ENCODE measurements at places on chromosomes 4 and X.

DNA sequence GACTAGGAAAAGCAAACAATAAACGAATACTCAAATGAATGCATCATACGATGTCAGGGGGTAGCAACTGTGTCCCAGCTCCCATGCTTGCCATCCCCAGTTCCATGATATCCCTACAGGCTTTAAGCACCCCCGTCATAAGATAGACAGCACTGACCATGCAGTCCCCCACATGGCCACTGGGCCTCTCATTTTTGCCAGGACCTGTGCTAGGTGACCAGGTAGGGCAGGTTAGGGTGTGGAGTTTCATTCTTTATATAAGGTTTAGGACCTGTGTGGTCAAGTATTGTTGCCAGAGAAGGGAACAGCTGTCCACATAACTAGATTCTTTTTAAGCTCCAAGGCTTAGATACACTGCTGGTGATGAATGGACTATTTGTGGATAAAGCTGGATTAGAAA is 9.7 kb downstream of the PPEF2 start:
- no peak for DNase-seq

GRCh38 chrX:111568354-111568753 is 56.9 kb downstream of the SERTM2 start:
- DNase-seq, result no peak

GRCh38 chr4:65865489-65865888 is 195.2 kb upstream of the EPHA5 start:
- DNase-seq, result no peak

DNA sequence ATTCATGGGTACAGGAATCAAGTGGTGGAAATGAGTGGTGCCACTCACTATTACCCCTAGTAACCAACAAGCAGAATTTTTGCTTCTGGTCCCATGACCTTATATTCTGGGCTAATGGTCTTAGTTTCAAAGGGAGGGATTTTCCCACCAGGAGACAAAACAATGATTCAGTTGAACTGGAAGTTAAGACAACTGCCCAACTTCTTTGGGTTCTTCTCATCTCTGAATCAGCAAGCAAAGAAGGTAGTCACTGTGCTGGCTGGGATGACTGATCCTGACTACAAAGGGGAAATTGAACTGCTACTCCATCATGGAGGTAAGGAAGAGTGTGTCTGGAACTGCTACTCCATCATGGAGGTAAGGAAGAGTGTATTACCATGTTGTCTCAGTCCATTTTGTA is 87.2 kb downstream of the IL13RA2 start:
- DNase-seq, result no peak
